CD8-positive, alpha-beta memory T cell (primary cell): ENCODE measurements at places on chromosomes 6 and 20. TPM values are rescaled to one million over a fixed set of nuclear protein-coding genes. Genes with fewer than 3 reads are reported as not detected.

Gene RNGTT
- 22.3 TPM for total RNA-seq

Gene TNFRSF6B
- not detected for total RNA-seq

Gene CRYBG1
- 32.3 TPM for total RNA-seq

Gene CDK19
- total RNA-seq: 9.1 TPM

Gene CNKSR3
- total RNA-seq: 0.50 TPM

Gene MAFB
- total RNA-seq: 1.7 TPM

- peaks cover 7% of the 10 kb centered on the region for H3K4me1 ChIP-seq
- no peak for DNase-seq
- H3K27me3 ChIP-seq: no peaks in the 10 kb centered on the region
- H3K36me3 ChIP-seq: no peaks in the 10 kb centered on the region
- no peak overlapping the region for H3K27ac ChIP-seq
These were observed 251.9 kb downstream of the UST start for GRCh38 chr6:148998704-148999103.

DNA sequence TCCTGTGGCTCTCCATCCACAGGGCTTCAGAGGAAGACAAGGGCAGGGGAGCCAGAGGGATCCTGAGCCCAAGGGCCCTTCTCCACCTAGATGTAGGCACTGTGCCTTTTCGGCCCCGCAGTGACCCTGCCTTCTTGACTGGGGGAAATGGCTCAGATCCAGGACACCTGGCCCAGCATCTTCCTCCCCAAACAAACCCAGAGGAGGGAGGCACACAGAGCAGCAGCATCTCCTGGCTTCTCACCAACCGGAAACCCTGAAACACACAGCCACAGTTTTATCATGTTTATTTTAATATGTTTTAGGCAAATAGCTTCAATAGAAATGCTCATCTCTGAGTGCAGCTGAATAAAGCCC lies 84.5 kb upstream of the LRFN2 start:
- DNase-seq: no peak
- H3K27ac ChIP-seq: no peak overlapping the region
- no peak overlapping the region for H3K4me3 ChIP-seq

- no peak overlapping the region for H3K4me3 ChIP-seq
- no peak overlapping the region for H3K27ac ChIP-seq
- no peak for DNase-seq
- peaks cover 6% of the 10 kb centered on the region for H3K27me3 ChIP-seq
- no peaks in the 10 kb centered on the region for H3K36me3 ChIP-seq
- peaks cover 5% of the 10 kb centered on the region for H3K4me1 ChIP-seq
These were observed 129.9 kb downstream of the MRPL14 start for GRCh38 chr6:43997345-43997677.

DNA sequence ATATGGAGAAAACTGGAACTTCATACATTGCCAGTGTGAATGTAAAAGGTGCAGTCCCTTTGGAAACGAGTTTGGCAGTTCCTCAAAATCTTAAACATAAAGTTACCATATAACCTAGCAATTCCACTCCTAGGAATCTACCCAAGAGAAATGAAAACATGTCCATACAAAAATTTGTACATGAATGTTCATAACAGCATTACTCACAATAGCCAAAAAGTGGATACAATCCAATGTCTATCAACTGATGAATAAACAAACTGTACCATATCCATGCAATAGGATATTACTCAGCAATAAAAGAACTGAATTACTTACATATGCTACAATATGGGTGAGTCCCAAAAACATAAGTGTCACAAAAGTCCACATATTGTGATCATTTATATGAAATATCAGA lies 48.7 kb upstream of the ERVFRD-1 start:
- DNase-seq: no peak
- no peaks in the 10 kb centered on the region for H3K4me1 ChIP-seq
- H3K27ac ChIP-seq: no peak overlapping the region
- no peaks in the 10 kb centered on the region for H3K27me3 ChIP-seq

GRCh38 chr20:23090147-23090546 lies 4.0 kb upstream of the CD93 start:
- no peaks in the 10 kb centered on the region for H3K36me3 ChIP-seq
- H3K27me3 ChIP-seq: no peaks in the 10 kb centered on the region
- no peaks in the 10 kb centered on the region for H3K4me1 ChIP-seq

GRCh38 chr6:33118525-33119123 lies 42.8 kb downstream of the HLA-DPB1 start:
- H3K27ac ChIP-seq: no peak overlapping the region
- H3K4me1 ChIP-seq: no peaks in the 10 kb centered on the region
- peaks cover 27% of the 10 kb centered on the region for H3K27me3 ChIP-seq
- no peak overlapping the region for H3K4me3 ChIP-seq
- no peak for DNase-seq
- no peaks in the 10 kb centered on the region for H3K36me3 ChIP-seq

DNA sequence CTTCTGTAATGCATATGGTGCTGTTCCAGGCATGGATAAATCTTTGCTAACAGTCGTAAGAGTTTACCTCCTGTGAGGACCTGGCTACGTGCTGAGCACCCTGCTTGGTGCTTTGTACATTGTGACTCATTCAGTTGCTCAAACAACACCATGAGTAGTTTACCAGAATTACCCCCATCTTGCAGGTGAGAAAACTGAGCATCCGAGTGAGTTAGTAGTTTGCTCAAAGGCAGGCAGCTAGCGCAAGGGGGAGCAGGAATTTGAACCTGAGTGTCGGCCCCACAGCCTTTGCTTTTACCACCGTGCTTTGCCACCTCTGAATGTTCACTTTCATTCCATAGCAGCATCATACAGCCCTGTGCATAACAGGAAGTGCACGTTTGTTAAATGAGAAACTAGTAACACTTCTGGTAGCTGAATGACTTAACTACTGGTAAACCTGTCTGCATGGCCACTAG lies 121.9 kb downstream of the MTHFD1L start:
- peak overlapping the region; percentile 14 for H3K4me3 ChIP-seq
- peaks cover 10% of the 10 kb centered on the region for H3K4me1 ChIP-seq
- no peaks in the 10 kb centered on the region for H3K36me3 ChIP-seq
- H3K27ac ChIP-seq: no peak overlapping the region
- H3K27me3 ChIP-seq: no peaks in the 10 kb centered on the region
- DNase-seq: peak; percentile 21

- peaks cover 19% of the 10 kb centered on the region for H3K4me1 ChIP-seq
- no peak overlapping the region for H3K4me3 ChIP-seq
- H3K27me3 ChIP-seq: no peaks in the 10 kb centered on the region
- no peak overlapping the region for H3K27ac ChIP-seq
- peaks cover 12% of the 10 kb centered on the region for H3K36me3 ChIP-seq
- DNase-seq: no peak
These were observed 21.0 kb downstream of the ZMYND8 start for GRCh38 chr20:47335251-47336128.

DNA sequence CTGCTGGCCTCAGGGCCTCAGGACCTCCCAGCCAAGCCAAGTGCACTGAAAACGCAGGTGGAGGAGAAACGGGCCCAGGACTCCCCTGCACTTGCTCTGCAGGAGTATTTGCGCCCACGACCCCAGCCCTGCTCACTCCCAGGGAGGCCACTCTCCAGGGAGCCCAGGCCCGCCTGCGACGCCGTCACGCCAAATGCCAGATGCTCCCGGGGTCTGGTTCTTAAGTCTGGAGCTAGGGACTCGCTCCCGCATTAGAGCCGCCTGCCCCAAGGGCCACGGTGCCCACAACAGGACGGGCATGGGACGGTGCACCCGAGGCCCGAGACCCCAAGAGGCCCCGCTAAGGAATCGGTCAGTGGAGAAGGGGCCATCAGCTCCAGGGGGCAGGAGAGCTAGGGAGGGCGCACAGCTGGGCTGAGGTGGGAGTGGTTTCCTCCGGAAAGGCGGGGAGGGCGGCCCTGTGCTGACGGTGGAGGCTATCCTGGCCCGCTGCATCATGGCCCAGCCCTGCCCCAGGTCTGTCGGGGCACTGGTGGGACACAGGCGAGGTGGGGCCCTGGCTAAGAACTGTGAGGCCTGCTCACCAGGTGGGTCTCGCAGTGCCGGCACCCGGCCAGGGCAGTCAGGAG lies 44.1 kb upstream of the CHRNA4 start:
- no peaks in the 10 kb centered on the region for H3K36me3 ChIP-seq
- H3K27me3 ChIP-seq: no peaks in the 10 kb centered on the region
- H3K27ac ChIP-seq: no peak overlapping the region
- H3K4me3 ChIP-seq: no peak overlapping the region

DNA sequence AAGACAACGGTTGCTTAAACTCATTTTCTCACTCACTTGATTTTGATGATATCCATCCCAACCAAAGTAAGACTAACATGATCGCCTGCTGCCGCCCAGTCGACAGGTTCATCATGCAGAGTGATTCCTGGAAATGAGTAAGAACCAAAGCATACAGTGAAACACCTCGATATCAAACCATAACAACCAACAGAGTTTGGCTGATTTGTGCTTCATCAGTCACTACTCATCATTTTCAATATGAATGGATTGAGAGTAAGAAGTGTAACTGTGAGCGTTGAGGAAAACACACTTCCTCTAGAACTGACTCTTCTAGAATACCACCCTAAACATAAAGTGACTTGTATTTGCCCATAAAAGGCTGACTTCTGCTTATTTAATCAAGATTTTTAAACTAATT lies 29.2 kb upstream of the ALDH8A1 start:
- no peaks in the 10 kb centered on the region for H3K27me3 ChIP-seq
- DNase-seq: no peak
- no peak overlapping the region for H3K27ac ChIP-seq
- H3K4me3 ChIP-seq: no peak overlapping the region

- no peaks in the 10 kb centered on the region for H3K4me1 ChIP-seq
- no peaks in the 10 kb centered on the region for H3K36me3 ChIP-seq
- no peak overlapping the region for H3K27ac ChIP-seq
These were observed 148.8 kb downstream of the CFAP61 start for GRCh38 chr20:20201124-20201523.

DNA sequence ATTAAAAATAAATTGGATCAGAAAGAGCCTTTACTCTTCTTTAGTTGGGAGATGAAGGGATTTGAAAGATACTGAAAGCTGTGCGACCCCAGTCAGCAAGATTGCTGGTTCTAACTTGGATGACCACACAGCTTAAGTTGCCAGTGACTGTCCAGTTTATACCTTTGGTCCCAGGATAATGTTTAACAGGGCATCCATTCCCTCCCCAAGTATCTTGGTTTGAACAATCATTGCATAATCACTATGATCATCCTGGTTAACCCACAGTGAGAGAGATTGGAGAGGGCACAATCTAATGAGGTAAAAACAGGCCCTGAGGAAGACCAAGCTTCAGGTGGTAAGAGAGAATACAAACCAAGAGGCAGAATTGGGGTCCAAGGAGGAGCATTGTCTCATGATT lies 798.3 kb downstream of the MAFB start:
- H3K27me3 ChIP-seq: no peaks in the 10 kb centered on the region
- H3K4me1 ChIP-seq: no peaks in the 10 kb centered on the region
- H3K27ac ChIP-seq: no peak overlapping the region
- no peak overlapping the region for H3K4me3 ChIP-seq

GRCh38 chr20:46057856-46058598 lies 29.0 kb downstream of the SLC12A5 start:
- no peak for DNase-seq
- no peak overlapping the region for H3K4me3 ChIP-seq
- peaks cover 22% of the 10 kb centered on the region for H3K36me3 ChIP-seq
- peaks cover 35% of the 10 kb centered on the region for H3K4me1 ChIP-seq

DNA sequence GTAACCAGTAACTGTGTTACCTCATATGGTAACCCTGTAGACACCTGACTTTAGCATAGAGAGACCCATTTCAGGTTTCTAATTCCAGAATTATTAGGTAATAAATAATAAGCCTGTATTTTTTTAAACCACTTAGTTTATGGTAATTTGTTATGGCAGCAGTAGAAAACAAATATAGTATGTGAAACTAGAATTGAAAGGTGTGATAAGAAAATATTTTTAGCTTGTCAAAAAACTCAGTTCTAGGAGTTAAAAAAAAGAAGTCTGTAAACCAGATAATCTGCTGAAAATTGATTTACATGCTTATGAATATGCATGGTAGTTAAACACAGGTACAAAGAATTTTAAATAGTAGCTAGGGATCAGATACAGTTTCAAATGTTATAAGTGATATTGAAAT lies 695.0 kb upstream of the GJE1 start:
- H3K27me3 ChIP-seq: no peaks in the 10 kb centered on the region
- no peak overlapping the region for H3K4me3 ChIP-seq
- no peaks in the 10 kb centered on the region for H3K36me3 ChIP-seq

DNA sequence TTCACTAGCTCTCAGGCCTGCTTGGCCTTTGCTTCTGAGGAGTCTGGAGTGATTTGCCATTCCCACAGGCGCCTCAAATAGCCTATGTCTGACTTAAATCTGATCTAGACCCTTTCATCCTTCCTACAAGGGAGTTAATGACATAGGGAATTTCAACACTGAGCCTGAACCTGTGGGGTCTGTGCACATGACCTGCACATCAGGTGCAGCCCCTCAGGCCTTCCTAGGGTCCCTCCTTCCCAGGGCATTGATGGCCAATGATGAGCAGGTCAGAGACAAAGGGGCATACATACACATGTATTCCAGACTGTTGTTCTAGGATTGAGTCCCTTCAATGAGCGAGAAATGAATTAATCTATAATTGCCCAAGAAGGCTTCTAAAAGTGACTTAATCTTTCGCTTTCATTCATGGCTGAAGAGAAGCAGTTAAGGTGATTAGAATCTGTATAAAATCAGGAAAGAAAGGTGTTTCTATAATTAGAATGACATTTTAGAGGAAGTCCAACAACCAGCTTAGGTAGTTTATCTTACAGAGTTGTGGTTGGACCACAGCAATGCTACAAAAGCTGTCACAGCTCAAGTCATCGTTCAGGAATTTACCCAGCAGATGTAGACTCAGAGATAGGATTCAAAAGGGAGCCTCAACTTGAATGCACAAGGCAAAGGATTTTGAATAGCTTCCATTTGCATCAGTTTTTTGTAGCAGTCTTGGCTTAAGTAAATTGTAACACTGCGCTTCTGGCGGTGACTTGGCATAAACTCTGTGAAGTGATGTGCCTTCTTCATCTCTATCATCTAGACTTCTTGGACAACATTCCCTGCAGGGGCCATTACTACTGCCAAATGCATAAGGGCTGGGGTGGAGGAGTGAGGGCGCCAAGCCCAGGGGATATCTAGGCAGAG lies 27.0 kb upstream of the TBC1D7 start:
- H3K27ac ChIP-seq: peak overlapping the region; percentile 32
- H3K36me3 ChIP-seq: no peaks in the 10 kb centered on the region
- peak; percentile 24 for DNase-seq
- H3K4me3 ChIP-seq: peak overlapping the region; percentile 52
- peaks cover 37% of the 10 kb centered on the region for H3K4me1 ChIP-seq

DNA sequence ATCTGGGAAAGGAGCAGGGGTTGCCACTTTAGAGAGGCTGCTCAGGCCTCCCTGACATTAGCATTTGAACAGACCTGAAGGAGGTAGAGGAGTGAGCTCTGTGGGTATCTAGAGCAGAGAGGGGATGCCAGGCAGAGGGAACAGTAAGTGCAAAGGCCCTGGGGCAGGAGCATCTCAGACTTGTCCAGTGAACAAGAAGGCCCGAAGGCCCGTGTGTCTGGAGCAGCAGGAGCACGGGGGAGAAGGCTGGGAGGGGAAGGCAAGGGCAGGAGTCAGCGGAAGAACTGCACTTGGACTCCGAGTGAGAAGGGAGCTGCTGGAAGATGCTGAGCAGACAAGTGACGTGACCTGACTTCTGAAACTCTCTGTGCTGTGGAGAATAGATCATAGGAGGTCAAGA lies 15.4 kb downstream of the ETV7 start:
- no peak overlapping the region for H3K27ac ChIP-seq
- no peak for DNase-seq
- H3K4me3 ChIP-seq: no peak overlapping the region
- H3K4me1 ChIP-seq: no peaks in the 10 kb centered on the region

- no peak overlapping the region for H3K4me3 ChIP-seq
- H3K27ac ChIP-seq: no peak overlapping the region
- no peak for DNase-seq
These were observed 25.4 kb downstream of the ANKEF1 start for GRCh38 chr20:10060226-10060625.

- H3K4me1 ChIP-seq: no peaks in the 10 kb centered on the region
- DNase-seq: no peak
- no peaks in the 10 kb centered on the region for H3K36me3 ChIP-seq
- H3K27ac ChIP-seq: no peak overlapping the region
- H3K27me3 ChIP-seq: no peaks in the 10 kb centered on the region
- H3K4me3 ChIP-seq: no peak overlapping the region
These were observed 7.8 kb downstream of the USP49 start for GRCh38 chr6:41887331-41887751.
